ENCODE measurements at places on chromosomes 3 and 15. TPM values are rescaled to one million over a fixed set of nuclear protein-coding genes. Genes with fewer than 3 reads are reported as not detected.

DNA sequence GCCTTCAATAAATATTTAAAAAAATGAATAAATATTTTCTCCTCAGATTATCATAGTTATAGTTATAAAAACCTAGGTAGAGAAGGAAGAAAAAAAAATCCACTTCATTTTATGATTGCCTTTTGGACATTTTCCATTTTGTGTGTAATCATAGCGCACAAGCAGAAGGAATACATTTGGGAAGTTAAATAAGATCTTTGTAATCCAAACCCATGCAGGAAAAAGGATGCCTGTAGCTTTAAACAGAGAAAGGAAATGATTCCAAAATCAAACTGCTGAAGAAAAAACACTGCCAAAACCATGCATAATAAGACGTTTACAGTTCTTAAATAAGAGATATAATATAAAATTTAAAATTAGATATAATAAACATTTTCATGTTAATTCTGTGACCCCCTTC, 7.4 kb upstream of the CCDC54 start:
- DNase-seq = no peak

DNA sequence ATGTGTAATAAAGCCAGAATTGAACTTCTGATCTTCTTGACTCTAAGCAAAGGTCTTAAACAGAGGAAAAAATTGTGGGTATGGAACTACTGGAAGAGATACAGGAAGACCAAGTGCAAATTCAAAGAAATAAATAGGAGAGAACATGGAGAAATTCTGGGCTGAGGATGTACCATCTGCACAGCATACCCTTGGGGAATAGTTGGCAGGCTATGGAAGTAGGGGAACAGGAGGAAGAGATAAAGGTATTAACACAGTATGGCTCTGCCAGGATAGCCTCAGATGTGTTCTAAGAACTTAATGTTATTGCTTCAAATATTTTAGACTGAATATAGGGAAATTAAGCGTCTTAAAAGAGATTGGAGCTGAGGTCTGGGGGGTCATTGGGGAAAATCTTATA, 485.4 kb downstream of the CNTN3 start:
- no peak for DNase-seq

Gene PRICKLE2
- total RNA-seq = 8.9 TPM

- no peak for DNase-seq
Measured at GRCh38 chr15:69784798-69785566, 312.7 kb downstream of the TLE3 start.

GRCh38 chr3:112671930-112672715, 31.2 kb upstream of the CCDC80 start:
- DNase-seq = no peak

Measured in H1 (cell line).